ENCODE measurements at places on chromosomes 5 and 9.

DNA sequence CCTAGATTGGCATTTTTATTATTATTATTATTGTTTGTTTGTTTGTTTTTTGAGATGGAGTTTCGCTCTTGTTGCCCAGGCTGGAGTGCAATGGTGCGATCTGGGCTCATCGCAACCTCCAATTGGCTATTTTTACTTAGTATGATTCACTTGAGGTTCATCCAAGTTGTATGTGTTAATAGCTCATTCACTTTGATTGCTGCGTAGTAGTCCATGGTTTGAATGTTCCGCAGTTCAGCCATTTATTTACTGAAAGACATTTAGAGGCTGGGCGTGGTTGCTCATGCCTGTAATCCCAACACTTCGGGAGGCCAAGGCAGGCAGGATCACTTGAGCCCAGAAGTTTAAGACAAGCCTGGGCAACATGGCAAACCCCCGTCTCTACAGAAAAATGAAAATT lies 22.6 kb upstream of the MELK start:
- DNase-seq: no peak

DNA sequence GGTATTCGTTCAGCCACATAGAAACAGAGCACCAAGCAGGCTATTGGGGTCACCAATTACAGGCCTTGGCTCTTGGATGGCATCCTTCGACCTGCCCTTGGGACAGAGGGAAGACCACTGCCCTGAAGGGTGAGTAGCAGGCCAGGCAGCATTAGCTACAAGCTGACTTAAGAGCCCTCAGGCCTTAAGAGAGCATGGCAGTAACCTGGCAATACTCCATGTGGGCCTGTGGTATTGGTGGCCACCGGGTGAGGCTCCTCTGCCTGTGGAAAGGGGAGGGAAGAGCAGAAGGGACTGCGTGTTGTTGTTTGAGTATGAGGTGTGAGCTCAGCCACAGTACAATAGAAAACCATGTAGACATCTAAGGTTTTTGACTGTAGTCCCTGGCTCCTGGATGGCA lies 170.6 kb downstream of the MCTP1 start:
- DNase-seq: no peak

DNA sequence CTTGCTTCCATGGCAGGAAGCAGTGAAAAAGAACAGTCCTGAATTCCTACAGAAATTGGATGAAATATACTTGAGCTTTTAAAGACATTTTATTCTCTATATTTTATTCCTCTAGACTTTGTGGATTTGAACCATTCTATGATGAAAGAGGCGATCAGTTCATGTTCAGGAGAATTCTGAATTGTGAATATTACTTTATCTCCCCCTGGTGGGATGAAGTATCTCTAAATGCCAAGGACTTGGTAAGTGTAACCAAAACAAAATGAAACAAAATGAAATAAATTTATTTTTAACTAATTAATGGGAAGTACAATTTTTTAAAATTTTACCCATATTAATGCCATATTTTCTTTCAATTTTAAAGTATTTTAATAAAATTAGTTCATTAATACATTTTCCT lies 34.1 kb downstream of the STARD4 start:
- DNase-seq: no peak

- DNase-seq: no peak
Measured at GRCh38 chr5:14870337-14871213, 1.0 kb downstream of the ANKH start.

DNA sequence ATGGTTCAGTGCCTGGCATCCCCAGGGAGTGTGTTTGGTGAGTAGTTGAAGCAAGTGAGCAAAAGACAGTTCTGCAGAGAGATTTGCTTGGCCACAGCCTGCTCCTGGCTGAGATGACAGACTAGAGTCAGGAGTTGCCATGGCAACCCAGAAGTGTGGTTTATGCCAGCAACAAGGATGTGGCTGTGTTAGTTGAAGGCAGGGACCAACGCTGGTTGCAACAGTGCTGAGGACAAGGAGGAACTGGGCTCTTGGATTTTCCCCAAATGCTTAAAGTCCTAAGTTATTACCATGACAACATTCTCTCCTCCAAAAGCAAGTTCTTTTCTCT lies 2.7 kb downstream of the NXNL2 start:
- DNase-seq: no peak
